ENCODE measurements at places on chromosomes 11 and 22. TPM values are rescaled to one million over a fixed set of nuclear protein-coding genes. Genes with fewer than 3 reads are reported as not detected.
A peak's percentile ranks its signal among the peaks of the same experiment; 100 is the strongest.

Gene OR8D4
- not detected for total RNA-seq

Gene GAL3ST1
- total RNA-seq, result not detected

Gene GAS2
- total RNA-seq, result 1.1 TPM

Gene C11orf91
- total RNA-seq, result not detected

Gene SLC17A6
- not detected for total RNA-seq

Gene FJX1
- 62.0 TPM for total RNA-seq

Gene HMOX1
- total RNA-seq, result 54.5 TPM

Gene OR8A1
- total RNA-seq, result not detected

DNA sequence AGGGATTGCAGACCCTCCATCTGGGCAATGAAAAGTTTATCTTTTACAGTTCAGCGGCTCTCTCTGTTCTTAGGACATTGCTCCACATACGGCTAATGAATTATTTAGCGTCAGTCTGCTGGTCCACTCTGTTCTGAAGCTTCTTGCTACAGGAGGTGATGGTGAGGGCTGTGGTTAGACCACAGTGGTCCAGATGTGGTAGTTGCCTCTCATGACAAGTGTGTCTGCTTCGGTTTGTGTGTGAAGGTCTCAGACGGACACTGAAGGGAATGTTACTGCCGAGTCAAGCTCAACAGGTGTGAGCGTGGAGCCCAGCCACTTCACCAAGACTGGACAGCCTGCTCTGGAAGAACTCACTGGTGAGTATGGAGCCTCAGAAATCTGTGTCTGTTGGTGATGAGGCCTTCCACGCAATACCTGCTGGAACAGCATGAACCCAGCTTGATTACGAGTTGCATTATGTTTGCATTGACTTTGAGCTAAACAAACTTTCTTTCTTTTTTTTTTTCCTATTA, 220.8 kb downstream of the DBX1 start:
- no peak for DNase-seq

DNA sequence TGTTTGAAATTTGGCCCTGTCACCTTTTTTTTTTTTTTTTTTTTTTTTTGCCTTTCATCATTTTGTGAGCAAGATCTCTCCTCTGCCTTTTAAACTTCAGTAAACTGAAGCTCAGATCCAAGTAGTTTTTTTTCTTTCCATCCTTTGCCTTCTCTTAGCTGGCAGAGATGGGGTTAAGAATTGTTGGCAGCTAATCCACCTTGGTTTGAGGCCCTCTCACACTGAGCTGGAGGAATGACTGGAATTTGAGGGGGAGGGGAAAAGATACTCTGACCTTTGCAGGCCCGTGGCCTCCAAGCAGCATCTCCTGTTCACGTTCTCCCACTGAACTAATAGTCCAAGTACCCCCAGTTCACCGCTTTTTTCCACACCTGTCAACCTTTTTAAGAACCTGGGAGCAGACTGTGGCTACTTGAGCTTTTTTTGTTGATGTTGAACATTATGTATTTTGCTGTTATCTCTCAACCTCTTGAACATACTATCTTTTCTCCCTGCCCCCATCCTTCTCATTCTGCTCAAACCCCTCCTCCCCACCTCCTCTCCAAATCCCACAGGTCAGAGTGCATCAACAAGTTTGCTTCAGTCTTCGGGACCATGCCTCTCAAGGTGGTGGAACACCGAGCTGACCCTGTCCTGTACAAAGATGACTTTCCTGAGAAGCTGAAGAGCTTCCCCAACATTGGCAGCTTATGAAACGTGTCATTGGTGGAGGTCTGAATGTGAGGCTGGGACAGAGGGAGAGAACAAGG, 66.2 kb downstream of the ALX4 start:
- DNase-seq, result peak; percentile 18

GRCh38 chr11:9047964-9048523, 43.4 kb downstream of the SCUBE2 start:
- no peak for DNase-seq

GRCh38 chr11:107956543-107956942, 28.3 kb downstream of the RAB39A start:
- no peak for DNase-seq

DNA sequence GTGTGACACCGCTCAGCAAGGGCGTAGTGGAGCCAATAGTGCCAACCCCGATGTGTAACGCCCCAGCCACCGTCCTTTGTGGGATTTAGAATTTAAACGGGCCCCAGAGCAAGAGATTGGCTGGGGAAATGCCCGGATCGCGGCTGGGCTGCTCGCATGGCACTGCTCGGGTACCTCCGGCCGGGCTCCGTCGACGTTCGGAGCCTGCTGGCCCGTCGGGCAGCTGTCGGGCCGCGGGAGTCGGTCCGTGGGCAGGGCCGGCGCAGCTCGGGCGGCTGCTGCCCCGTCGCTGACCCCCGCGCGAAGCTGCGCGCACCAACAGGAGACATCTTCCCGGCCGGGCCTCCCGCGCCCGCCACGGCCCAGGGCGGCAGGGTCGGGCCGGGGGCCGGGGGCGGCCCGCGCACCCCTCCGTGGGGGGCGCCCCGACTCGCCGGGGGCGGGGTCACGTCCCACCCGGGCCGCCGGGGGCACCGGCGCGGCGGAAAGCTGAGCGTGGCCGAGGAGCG, 1.3 kb upstream of the KDM2A start:
- no peak for DNase-seq

DNA sequence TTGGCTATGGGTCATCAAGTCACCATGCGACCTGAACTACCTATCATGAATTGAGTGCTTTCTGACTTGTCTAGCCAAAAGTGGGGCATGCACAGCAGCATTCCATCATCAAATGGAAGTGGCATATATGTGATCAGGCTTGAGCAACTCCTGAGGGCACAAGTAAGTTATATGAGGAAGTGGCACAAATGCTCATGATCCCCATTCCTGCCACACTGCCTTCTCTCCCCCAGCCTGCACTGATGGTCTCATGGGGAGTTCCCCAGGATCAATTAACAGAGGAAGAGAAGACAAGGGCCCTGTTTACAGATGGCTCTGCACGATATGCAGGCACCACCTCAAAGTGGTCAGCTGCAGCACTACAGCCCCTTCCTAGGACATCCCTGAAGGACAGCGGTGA, 21.8 kb downstream of the MS4A4E start:
- no peak for DNase-seq

DNA sequence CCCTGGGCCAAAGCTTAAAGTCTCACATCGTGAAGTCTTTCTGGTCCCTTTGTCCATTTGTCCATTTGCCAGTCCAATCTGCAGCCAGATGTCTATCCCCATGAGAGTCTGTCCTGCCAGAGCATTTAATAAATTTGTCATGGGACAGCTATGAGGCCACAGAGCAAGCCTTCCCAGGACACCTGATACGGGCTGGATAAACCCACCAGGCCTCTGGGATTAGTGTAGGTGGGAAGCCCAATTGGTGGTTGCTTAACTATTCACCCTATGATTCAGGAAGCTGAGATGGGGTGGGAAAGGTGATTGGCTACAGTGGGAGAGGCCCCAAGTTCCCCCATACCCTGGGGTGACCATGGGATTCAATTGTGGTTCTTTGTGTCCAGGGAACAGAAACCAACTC, 39.9 kb downstream of the MYEOV start:
- no peak for DNase-seq

- DNase-seq, result no peak
These were observed 76.4 kb downstream of the TMEM135 start for GRCh38 chr11:87114093-87114492.

DNA sequence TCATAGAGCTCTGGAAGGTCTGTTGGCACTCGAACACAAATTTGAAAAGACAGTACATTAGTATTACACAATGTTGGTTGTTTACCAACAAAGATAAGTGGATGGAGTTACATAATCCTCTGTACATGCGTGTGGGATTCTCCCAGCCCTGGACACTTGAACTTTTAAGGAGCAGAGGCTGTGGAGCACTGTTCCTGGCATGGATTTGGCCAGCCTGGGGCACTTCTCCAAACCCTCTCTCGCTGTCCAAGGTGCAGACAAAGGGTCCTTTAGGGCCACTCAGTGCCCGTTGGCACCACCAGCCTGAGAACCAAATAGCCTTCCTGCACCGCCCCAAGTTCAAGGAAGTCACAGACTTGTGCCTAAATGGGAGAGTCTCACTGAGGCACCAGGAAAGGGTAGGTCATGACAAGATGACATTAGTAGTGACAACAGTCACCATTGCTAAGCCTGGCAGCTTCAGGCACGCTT, 1.6 kb upstream of the ANO1 start:
- no peak for DNase-seq

DNA sequence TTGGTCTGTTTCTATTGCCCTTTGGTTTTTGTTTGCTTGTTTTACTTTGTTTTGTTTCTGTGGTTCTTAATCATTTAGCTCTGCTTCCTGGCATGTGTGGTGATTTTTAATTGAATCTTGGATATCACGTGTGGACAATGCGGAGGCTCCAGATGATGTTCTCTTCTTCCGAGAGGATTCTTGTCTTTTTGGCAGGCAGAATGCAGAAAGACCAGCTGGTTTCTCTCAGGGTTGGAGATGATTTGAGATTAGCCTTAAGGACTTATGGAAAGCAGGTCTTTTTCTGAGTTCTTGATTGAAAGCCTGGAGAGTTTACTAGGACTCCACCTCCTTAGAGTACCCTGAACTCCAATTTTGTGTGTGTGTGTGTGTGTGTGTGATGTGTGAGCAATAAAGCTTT, 21.0 kb upstream of the ANO1 start:
- DNase-seq, result no peak

- peak; percentile 92 for DNase-seq
These were observed 16.0 kb downstream of the TXN2 start for GRCh38 chr22:36465232-36466021.

DNA sequence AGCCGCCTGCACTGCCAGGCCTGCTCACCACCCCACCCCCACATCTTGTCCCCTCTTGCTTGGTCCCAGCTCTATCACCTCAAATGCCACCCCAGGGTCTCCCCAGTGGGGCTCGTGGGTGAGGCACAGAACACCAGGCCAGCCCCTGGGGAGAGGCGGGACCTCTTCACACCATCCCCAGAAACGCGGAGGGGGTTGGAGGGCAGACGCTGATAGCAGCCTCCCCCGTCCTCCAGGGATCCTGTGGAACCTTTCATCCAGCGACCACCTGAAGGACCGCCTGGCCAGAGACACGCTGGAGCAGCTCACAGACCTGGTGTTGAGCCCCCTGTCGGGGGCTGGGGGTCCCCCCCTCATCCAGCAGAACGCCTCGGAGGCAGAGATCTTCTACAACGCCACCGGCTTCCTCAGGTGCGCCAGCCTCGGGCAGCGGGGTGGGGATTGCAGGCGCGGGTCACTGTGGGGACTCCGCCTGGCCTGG, 5.8 kb downstream of the PKP3 start:
- no peak for DNase-seq

DNA sequence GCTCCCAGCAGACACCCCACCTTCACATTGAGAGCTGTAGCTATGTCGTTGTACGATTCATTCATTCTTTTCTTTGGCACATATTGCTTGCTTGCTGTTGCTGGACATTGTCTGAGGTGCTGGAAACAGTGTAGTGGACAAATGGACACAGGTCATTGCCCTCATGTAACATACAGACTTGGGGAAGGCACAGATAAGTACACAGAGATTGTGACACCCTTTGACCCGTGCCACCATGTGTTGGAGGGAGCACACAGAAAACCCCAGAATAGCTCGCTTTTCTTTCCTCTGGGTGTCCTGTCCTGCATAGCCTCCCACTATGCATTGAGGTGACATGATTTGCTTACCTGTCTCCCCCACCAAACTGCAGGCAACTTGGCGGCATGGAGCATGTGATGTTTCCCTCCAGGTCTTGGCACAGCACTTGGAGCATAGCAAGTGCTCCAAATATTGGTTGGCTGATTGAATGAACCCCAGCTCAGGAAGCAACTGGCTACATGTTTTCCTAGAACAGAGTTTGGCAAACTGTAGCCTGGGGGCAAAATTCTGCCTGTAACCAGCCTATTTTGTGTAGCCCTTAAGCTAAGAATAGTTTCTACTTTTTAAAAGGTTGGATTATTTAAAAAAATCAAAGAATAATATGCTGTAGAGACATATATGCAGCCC, 30.9 kb upstream of the NECTIN1 start:
- DNase-seq, result no peak

DNA sequence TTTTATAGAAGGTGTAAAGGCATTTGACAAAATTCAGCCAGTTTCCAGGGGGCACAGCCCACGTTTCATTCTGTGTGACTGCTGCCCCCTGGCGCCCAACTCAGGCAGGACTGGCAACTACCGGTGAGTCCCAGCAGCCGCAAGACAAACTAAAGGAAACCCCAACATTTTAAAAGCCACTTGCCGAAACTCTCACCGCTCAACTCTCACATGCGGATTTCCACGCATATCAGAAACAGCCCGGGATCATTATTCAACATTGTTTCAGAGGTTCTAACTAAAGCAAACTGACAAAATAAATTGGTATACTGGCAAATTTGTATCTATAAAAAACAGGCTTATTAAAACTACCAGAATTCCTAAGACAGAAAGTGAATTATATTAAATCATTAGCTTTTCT, 48.2 kb downstream of the MORC2 start:
- peak; percentile 37 for DNase-seq

- no peak for DNase-seq
These were observed 68.2 kb downstream of the ENDOD1 start for GRCh38 chr11:95157824-95158223.

DNA sequence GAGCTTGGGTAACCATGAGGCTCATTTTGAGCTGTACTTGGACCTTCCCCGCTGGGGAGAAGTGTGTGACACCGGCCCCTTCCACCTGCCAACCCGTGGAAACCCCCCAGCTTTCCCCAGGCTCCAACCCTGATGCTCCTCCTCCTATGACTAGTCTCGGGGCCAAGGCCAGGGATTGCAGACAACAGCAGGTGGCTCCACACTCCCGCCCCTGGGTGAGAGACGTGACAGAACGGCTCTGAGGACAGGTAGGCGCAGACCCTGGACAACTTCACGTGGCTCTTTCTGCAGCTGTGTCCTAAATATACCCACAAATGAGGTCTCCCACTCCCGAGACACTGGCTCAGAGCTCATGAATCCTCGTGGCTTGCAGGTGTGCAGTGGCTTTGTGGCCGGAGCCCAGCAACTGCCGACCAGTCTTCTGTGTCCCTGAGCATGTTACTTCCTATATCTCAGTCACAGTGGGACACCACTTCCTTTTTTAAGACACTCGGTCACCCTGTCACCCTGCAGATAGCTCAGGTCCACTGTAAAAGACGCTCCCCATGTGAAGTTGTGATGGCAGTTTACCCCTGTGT, 55.2 kb downstream of the NECTIN1 start:
- no peak for DNase-seq

GRCh38 chr11:45180848-45181192, 34.4 kb downstream of the PRDM11 start:
- peak; percentile 25 for DNase-seq

GRCh38 chr11:110859998-110860397, 147.8 kb upstream of the ARHGAP20 start:
- DNase-seq, result no peak

GRCh38 chr11:833114-833791, 501 bp downstream of the CD151 start:
- no peak for DNase-seq

- no peak for DNase-seq
These were observed 55.7 kb upstream of the SHANK2 start for GRCh38 chr11:71307811-71308645.

DNA sequence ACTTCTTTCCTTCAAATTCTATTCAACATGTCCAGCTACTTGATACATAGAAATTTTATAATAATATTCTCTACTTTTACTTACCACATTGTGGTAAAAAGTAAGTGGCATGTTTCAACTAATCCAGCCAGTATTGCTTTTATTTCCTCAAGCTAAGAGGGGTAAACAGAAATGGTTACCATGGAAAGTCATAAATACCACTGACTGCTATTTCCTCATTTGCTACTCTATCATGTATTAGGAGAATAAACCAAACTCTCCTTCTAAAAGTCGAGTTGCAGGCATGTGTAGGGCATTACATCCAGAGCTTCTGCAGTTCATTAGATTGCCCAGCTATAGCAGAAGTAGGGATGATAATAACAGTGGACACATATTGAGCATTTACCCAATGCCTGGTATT, 208.4 kb downstream of the MAML2 start:
- no peak for DNase-seq

All from HFFc6 (cell line).